ENCODE measurements at places on chromosomes 4 and X.

- DNase-seq: no peak
Measured at GRCh38 chr4:80221161-80221560, 23.9 kb downstream of the PRDM8 start.

DNA sequence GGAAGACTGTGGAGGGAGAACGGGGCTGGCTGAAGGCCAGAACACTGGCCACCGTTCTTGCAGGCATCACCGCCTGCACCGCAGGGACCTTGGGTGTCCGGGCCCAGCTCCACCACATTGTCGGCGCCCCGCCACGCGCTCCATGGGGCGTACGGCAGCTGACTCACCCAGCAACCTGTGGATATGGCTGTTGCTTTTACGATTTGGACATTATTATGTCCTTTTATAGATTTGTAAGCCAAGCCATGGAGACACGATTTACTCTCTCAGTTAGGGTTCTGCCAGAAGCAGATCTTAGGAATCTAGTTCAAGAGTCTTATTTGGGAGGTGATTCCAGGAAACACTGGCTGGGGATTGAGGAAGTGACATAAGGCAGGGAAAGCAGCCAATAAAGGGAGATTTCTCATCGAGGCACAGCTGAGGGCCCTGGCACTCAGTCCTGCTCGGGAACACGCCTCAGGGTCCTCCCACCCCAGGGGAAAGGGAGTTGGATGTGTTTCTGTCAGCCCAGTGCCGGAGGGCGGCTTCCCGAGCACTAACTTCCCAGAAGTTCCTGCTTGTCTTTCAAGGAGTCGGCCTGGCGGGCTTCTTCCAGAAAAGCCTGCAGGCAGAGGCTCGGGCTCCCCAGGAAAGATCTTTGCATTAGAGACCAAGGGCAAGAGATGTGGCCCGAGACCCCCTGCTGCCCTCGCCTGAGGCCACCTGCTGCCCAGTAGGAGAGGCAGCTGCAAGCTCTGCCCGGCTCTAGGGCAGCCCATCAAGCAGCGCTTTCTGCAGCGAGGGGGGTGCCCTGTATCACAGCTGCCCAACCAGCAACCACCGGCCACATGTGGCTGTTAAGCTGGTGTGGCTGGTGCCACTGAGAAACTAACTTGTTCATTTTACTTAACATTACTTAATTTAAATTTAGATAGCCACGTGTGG, 52.9 kb downstream of the CRMP1 start:
- DNase-seq: no peak

- no peak for DNase-seq
Measured at GRCh38 chrX:43718546-43718945, 62.4 kb downstream of the MAOA start.

DNA sequence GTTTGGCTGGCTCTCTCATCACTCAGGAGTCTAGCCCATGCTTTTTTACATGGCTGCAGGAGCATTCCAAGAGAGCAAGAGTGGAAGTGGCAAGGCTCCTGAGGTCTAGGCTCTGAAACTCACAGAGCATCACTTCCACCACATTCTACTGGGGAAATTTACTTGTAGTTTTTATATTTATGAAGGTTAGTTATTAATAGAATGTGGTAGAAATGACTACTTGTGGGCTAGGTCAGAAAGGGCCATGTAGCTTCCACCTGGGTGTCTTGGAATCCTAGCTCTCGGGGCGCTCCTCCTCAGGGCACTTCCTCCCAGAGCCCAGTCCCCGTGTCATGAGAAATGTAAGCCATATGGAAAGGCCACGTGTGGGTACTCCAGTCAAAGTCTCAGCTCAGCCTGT, 127.0 kb upstream of the CASK start:
- no peak for DNase-seq

GRCh38 chrX:154321594-154321993, 26.0 kb downstream of the TKTL1 start:
- DNase-seq: no peak

- DNase-seq: no peak
Measured at GRCh38 chr4:83036991-83037665, 2.1 kb downstream of the COPS4 start.

DNA sequence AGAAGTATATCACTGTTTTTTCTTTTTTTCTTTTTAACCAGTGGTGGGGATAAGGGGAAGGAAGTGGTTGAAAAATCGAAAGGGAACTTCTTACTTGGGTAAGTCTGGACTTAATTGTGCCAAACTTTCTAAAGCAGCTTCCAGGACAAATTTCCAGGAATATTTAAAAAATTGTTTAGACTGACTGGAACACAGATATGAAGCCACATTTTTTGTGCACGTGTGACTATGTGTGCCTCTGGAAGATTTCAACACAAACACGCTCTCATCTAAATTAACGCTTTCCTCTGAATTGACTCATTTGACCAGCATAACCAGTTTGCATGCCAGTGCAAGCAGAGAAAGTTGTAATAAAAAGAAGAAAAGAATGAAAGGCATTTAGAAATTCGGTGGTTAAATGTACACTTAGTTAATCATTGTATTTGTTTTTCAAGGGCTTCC, 18.8 kb upstream of the YTHDC1 start:
- DNase-seq: peak; percentile 70

- DNase-seq: no peak
Measured at GRCh38 chr4:24063731-24064130, 173.9 kb upstream of the PPARGC1A start.

- DNase-seq: no peak
Measured at GRCh38 chr4:5420266-5420665, 288.1 kb downstream of the EVC2 start.

GRCh38 chrX:37491686-37492085, 79.8 kb upstream of the LANCL3 start:
- DNase-seq: no peak

- DNase-seq: no peak
Measured at GRCh38 chrX:42151808-42152207, 228.5 kb upstream of the CASK start.

- DNase-seq: no peak
Measured at GRCh38 chr4:152771741-152772533, 7.6 kb downstream of the TIGD4 start.

DNA sequence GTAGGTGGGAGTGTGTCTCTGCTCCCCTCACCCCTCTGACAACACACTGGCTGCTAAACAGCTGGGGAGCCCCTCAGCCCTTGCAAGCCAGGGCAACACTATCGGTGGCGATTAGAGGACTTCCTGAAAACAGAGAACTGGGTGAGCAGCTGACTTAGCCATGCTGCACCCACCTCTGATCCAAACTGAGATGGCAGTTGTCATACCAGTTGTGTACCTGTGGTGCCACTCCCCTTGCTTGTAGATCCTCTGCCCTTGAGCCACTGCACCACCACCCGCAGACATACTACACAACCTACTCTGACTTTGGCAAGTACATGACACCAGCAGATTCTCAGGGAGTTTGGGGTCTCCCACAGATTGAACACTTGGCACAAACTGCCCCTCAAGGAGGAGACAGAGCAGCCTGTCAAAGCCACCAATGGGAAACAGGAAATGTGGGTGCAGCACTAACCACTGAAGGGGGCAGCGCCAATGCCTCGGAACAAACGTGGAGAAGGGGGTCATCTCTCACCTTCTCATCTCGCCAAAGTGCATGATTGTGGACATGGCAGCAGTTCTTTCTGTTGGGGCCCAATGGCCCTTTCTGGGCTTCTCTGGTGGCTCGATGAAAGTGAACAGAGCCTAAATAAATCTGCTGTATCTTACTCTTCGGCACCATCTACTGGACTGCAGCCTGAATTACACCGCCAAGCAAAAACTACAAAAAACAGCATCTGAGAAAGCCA, 119.8 kb downstream of the NEK1 start:
- no peak for DNase-seq

DNA sequence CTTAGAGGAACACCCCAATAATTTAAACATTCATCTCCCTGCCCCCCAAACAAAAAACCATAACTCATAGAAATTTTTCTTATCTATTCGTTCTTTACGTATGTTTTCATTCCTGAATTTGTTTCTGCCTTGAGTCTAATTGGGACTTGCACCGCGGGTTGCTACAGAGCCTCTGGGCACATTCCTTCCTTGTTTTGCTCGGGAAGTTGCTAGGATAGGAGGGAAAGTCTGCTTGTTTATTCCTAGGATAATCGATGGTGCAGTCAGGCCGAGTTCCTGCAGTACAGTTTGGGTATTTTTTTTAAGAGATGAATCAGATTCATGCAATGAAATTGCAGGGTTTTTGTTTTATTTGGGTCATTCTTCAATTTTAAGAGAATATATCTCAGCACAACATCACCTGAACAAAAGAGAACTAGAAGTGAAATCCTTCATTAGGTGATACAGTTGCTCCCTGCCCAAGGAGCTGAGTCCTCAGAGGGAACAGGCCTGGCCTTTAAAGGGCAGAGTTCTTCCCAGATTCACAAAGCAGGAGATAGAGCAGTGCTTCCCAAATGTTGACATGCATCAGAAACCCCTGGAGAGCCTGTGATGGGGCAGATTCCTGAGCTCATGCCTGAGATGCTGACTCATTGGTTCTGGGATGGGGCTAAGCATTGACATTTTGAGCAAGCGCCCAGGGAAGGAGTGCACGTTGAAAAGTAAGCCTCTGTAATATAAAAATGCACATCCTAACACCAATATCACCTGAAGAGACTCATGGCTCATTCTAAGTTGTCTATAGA, 114.9 kb upstream of the FAM9B start:
- DNase-seq: no peak

- peak; percentile 3 for DNase-seq
Measured at GRCh38 chrX:50691820-50692219, 122.2 kb downstream of the SHROOM4 start.

GRCh38 chr4:40335525-40335894, 377 bp downstream of the CHRNA9 start:
- no peak for DNase-seq

GRCh38 chr4:184102488-184102887, 115.2 kb downstream of the ENPP6 start:
- no peak for DNase-seq

- peak; percentile 9 for DNase-seq
Measured at GRCh38 chr4:82561786-82562563, at the start of gene TMEM150C. TMEM150C (minus strand) TSS chr4:82561988; CDS start chr4:82504657, 57,331 bp downstream.

DNA sequence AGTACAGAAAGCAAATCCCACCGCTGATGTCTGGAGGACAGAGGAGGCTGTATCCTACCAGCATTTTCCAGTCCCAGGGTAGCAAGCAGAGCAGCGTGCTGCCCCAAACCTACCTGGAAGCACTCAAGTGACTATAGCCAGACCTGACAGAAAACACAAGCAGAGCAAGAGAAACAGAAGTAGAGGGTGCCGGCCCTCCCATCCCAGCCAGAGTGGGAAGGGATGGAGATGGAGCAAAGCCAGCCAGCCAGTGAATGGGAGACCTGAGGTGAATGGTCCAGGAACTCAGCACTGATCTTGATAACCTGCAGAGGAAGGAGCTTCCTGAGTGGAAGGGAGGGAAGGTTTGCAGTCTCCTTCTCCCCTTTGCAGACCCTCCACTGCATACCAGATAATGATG, 185.2 kb downstream of the MAML3 start:
- no peak for DNase-seq

DNA sequence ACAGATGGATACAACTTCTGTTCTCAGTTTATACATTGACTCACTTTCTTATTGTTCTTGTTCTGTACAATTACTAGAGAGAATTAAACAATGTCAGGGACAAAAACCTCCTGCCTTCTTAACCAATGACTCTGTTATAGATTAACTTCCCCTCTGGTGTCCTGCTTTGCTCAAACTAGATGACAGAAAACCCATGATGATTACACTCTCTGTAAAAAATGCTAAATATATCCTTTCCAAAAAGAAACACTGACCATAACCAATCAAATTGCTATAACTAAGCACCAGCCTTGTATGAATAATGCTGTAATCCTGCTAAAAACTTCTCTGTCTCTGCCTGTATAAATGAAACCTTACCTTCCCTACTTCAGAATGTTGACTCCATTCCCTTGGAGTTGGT, 29.8 kb upstream of the IL13RA2 start:
- no peak for DNase-seq

- no peak for DNase-seq
Measured at GRCh38 chrX:149205937-149206336, 299.2 kb downstream of the IDS start.

DNA sequence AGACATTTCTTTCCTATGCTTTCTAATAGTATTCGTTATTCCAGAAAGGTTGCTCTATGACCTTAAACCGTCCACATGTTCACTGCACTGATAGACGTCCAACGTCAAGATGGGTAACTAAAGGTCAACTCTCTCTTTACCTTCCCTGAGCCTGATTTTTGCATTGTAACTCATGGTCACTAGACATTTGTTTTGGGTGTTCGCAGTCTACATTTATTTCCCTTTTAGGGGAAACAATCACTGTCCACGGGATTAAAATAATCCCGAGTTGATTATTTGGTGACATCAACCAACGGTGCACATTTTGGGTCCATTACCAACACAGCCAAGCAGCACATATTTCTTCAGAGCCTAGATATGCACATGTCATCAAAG, 540 bp upstream of the HADH start:
- DNase-seq: no peak

DNA sequence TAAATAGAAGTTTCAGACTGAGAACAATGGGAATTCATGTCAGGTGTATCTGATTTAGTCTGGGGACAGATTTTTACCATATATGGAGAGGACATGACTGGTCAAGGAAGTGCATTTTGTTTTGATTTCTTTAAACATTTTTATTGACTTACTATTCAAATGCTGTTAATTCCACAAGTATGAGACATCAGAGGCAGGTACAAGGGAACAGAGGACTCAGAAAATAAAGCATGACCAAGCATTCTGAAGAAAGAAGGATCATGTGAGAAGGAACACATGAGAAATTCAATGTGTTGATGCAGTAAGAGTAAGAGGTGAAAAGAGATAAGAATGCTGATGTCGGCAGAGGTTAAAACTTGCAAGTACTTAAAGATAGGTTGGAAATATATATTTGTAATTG, 1452.6 kb downstream of the PCDH7 start:
- DNase-seq: no peak

GRCh38 chrX:15236146-15236545, 33.7 kb downstream of the ASB9 start:
- DNase-seq: no peak

DNA sequence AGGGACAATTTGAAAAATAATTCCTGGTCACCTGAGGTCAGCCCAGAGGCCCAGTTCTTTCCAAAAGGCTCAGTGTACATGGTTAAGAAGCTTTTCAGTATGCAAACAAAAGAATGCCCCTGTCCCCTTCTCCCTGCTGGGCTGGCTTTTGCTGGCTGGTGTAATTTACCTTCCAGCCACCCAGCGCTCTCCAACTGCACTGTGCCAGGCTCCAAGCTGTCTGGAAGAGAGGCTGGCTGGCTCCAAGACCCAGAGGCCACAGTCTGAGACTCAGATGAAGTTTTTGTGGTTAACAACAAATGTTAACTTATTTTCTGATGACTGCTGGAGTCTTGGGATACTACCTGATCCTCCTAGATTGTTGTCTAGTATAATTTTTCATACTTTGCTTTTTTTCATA, 11.9 kb upstream of the KIT start:
- no peak for DNase-seq

- no peak for DNase-seq
Measured at GRCh38 chr4:128322986-128323385, 35.4 kb upstream of the PGRMC2 start.

- DNase-seq: no peak
Measured at GRCh38 chr4:1285790-1286553, 3.7 kb upstream of the MAEA start.

GRCh38 chr4:156865451-156865850, 106.1 kb downstream of the PDGFC start:
- no peak for DNase-seq

All from prostate gland (tissue), 2 donors.